ENCODE measurements at places on chromosomes 5 and 9.

DNA sequence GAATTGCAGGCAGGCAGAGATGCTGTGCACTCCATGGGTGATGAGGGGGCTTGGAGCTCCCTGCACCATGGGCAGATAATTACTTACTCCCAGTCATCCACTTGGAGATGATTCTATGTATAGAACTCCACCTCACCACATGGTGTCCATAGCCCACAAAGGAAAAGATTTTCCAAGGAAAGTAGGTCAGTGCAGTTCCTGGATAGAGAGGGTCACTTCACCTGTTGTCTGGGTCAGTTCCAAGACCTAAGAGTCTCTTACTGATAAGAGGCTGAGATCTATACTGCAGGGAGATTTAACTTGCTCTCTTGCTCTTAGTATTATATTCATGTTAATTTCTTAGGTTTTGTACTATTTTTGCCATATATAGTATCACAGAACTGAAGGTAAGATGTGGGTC lies 113.9 kb upstream of the BRINP1 start:
- DNase-seq = no peak

DNA sequence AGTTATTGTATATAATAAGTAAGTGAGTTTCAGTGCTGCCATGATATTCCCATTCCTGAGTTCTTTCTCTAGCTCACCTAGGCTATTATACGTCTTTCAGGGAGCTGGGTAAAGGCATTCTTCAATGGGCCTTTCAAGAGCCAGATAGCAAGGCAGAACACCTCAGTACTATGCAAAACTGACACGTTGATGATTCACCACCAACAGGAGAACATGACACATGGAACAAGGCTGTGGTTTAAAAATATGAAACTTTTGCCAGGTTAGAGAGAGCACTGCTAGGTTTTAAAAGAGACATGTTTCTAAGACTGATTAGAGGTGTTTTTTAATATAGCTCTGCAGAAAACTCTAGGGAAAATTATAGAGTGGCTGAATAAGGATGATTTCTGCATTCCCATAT lies 95.9 kb downstream of the UGCG start:
- peak; percentile 64 for DNase-seq

- no peak for DNase-seq
Observed at GRCh38 chr9:81534138-81534875, 155.0 kb downstream of the TLE1 start.

DNA sequence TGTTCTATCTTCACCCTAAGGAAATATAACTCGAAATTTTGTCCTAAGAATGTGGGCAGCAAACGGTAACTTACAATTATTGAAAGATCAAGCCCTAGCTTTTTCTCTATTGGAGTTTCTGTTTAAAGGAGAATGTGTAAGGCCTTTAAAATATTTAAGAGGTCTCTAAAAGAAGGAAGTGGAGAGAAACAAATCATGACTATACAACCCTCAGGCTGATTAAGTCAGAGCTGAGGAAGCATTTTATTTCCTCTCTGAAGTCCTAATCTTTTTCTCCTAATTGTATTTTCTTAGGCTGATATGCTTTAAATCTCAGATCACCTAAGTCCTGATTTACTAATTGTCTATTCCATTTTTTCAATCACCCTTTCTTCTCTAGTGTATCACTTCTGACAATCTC lies 1708.8 kb upstream of the C9orf72 start:
- no peak for DNase-seq

GRCh38 chr5:65197531-65198455 lies 283.9 kb downstream of the ADAMTS6 start:
- no peak for DNase-seq

GRCh38 chr5:170753311-170753710 lies 30.2 kb upstream of the GABRP start:
- DNase-seq = no peak

- no peak for DNase-seq
Observed at GRCh38 chr9:15512204-15512603, 1.4 kb upstream of the PSIP1 start.

- no peak for DNase-seq
Observed at GRCh38 chr9:37032713-37033112, 1.4 kb downstream of the PAX5 start.

DNA sequence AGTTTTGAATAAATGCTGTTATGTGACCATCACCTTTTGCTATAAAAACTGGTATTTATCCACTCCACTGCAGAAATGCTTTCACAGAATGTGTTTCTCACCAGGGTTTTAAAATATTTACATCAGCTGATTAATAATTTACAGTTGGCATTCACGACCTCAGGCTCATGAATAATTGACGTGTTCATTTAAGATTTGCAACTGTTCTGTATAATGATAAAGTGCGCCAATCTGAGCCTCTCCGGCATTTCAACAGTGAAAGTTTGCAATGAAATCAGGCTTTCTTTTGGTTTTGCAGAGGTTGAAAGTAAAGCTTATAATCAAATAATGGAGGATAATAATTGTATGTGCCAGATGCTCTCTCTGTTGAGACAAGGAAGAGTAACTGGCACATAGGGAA lies 434.9 kb downstream of the ICE1 start:
- DNase-seq = no peak

DNA sequence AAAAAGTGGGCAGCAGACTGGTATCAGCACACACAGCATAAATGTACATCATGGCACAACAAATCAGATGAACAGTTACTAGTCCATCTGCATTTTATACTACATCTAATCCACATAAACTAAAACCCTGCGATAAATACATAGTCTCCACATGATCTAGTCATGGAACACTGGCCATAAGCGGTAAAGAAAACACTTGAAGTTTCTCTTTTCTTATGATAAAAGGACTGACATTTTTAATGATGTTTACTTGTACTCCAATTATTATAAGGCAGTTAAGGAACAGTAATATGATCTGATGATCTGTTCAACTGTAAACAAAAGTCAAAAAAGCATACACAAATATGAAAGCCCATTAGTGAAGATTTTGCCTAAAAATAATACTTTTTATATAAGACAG lies 112.5 kb downstream of the MPDZ start:
- no peak for DNase-seq

All from epithelial cell of prostate (primary cell).